SHP77 (cell line): ENCODE measurements at places on chromosomes 12 and 14.

- no peak for DNase-seq
Measured at GRCh38 chr14:98792171-98792570, 479.8 kb downstream of the BCL11B start.

GRCh38 chr12:94731733-94732360, 81.5 kb upstream of the TMCC3 start:
- no peak for DNase-seq

GRCh38 chr12:86407620-86408208, 151.5 kb upstream of the MGAT4C start:
- no peak for DNase-seq

DNA sequence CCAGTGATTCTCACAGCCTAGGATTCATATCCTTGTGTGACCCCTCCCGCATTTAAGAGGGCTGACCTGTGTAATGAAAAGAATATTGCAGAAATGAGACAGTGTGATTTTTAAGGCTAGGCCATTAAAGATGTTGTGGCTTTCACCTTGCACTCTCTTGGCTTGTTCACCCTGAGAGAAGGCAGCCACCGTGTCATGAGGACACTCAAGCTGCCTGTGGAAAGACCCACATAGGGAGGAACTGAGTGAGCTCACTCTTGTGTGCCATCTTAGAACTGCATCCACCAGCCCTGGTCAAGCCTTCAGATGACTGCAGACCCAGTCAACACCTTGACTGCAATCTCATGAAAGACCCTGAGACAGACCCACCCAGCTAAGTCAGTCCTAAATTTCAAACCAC, 46.3 kb upstream of the TMPO start:
- DNase-seq, result no peak

DNA sequence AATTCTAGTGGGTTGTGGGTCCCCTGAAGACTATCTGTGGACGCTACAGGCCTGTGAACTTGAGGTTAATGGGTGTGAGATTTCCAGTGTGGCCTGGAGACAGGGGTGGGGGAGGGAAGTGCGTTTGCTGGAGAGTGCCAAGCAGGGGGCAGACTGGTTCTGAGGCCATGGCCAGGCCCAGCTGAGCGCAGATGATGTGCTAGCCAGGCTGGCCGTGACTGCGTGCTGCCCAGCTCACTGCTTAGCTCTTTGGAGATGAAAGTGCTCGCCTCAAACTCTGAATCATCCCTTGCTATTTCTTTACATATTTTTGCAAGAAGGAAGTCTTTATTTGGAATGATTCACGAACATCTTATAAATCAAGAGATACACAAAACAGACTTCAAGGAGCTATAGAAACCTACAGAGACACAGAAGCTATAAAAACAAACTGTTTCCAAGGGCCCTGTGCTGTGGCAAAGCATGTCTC, 75.2 kb upstream of the PLEKHG3 start:
- DNase-seq, result no peak

DNA sequence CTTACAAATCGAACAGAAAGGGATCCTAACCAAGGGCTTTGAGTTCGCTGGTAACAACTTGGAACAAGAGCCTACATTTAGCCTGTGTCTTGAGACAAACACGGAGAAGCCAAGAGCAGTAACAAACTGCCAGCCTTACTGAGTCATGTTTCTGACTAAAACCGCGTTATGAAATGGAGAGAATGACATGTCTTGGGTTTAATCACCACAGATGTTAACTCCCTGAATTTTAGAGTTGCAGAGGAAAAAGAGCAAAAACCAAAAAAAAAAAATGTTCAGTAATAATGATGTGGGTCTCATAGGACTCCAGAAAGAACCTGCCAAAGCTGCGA, 1.0 kb downstream of the BLTP3B start:
- no peak for DNase-seq

- DNase-seq, result no peak
Measured at GRCh38 chr12:24546084-24546483, 402.8 kb downstream of the BCAT1 start.

DNA sequence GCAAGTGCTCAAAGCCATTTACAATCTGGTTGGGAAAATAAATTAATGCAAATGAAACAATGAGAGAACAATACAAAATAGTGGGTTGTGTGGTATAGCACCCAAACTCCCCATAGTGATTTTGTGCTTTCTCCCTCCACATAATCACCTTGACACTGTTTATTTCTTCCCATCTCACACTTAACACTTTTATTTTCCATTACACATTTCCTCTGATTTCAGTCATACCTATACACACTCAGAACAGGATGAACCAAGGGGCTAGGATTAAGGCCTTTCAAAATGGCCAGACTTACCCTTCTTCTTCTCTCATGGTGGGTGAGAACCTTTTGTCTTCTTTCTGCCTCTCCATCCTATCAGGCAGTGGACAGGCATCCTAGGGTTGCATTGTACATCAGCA, 13.9 kb upstream of the PDE1B start:
- no peak for DNase-seq

DNA sequence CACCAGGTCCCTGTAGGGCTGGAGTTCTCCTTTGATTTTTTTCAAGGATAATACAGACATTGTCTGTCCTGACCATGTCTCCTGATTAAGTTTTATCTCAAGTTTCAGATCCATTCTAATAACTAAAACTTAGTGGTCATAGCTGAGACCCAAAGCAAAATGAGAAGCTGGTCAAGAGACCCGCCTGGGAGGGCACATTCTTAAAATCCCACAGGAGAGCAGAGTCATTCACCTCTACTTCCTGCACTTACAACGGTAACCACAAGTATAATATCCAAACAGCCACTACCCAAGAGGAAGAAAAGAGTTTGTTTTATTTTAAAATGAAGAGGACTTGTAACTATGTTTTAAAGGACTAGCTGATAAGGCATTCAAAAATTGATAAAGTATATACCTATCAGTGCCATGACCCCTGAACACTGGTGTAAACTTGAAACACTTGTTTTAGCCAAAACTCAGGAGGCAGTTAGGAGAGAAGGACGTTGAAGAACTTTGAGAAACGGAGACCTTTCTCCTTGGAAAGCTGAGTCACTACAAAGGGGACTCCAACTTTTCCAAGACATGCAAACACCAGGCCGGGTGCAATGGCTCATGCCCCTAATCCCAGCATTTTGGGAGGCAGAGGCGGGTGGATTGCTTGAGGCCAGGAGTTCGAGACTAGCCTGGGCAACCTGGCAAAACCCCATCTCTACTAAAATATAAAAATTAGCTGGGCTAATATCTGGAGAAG, 478.2 kb downstream of the GLT1D1 start:
- DNase-seq, result no peak
